ENCODE measurements at places on chromosomes 13 and 19.

DNA sequence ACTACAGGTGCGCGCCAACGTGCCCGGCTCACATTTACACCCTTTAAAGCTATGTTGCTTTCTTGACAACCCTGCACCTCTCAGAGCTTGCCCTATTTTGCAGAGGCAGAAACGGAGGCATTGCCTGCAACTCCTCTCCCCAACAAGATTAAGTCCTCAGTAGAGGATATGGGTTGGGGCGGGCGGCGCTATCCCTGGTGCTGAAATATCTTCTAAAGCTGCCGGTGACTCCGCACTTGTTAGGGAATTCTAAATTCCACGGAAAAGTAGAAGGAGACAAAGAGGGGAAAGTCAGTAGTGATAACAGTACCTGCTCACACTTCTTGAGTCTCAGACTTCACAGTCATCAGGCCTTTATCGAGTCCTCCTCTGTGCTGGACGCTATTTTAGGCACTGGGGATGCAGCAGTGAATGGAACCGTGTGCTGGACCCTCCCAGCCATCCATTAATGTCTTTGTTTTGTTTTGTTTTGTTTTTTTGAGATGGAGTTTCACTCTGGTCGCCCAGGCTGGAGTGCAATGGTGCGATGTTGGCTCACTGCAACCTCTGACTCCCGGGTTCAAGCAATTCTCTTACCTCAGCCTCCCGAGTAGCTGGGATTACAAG, 18.0 kb downstream of the SLC5A5 start:
- DNase-seq: no peak

- no peak for DNase-seq
Observed at GRCh38 chr13:82407321-82407720, 1475.0 kb downstream of the SLITRK1 start.

DNA sequence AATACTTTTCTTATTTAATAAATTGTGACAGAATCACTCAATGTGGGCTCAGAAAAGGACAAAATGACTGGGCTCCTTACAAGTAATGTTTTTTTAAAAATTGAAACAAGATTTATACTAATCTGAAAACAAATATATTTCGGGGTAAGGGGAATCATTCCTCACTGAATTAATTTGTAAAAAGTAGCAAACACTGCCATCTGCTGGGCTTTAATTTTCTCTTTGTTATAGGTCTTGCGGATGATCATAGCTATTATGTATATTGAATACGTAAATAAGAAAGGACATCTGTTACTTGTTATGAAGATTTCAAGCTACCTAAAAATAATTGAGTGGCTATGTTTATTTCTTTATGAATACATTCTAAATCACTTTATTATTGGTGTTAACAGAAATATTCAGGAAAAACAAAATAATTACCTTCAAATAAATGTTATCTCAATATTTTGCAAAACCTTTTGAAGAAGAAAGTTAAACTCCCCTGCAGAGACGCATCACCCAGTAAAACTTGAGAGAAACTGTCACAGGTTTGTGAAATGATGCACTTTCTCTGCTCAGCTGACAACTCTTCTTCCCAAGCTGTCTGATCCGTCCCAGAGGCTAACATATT, 17.8 kb upstream of the ENOX1 start:
- DNase-seq: no peak

- no peak for DNase-seq
Observed at GRCh38 chr19:55171440-55171839, 5.0 kb upstream of the DNAAF3 start.

DNA sequence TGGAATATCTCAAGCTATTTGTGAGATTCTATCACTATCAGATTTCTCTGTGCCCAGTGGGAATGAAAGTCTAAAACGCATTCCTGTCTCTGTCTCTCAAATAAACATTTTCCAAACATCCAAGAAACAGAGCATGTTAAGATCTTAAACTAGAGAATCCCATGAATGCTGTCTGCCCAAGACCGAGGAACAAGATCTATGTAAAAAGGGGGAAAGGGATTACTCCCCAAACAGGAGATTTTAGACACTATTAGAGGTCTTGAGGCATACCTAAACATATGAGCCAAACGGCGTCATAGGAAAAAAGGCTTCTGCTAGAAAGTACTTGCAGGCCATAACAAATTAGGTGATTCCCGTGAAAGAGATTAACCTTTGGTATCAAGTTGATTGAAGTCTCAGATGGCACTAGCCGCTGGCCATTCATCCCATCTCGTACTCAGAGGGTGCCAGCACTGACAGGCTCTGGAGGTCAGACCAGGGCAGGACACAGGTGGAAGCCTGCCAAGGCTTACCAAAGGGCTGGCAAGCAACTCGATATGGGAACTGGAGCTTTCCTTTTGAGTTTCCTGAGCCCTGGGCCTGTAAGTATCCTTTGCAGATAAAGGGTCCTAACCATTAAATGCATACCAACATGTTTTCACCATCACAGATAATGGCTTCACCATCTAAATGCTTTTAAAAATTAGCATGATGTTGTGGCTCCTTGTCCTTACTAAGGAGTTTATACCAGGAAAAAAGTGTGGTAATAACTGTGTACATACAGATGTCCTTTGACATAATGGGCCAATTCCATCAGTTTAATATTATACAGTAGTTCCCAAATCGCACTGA, 225.2 kb downstream of the FOXO1 start:
- DNase-seq: no peak

GRCh38 chr13:105598529-105598928, 936.9 kb downstream of the EFNB2 start:
- DNase-seq: no peak
